Urinary bladder (tissue), 4 donors: ENCODE measurements at places on chromosomes 6 and 20. TPM values are rescaled to one million over a fixed set of nuclear protein-coding genes. Genes with fewer than 3 reads are reported as not detected.

Gene RNF182
- polyA plus RNA-seq: 0.19 TPM

DNA sequence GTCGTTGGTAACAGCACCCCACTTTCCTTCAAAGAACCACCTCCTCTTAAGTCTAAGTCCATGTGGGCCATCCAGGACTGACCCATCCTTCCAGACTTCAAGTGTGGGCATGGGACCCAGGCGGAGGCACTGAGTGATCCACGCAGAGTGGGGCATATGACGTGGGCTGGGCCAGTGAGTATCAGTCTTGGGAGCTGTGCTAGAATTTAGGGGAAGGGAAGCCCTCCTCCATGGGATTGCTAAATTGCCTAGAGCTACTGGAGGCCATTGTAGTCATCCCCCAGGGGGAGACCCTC is 35.3 kb upstream of the KCNB1 start:
- no peak for DNase-seq

DNA sequence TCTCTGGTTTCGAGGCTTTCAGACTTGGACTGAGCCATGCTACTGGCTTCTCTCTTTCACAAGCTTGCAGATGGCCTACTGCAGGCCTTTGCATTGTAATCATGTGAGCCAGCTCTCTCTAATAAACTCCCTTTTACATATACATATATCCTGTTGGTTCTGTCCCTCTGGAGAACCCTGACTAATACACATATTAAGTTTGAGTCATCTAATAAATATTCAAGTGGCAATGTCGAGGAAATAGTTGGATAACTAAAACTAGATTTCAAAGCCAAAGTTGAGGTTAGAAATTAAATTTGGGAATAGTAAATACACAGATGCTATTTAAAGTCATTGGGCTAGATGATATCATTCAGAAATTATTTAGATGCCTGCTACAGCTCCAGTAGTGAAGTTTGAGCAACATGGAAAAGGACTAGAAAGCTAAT is 1343.4 kb downstream of the GRIK2 start:
- no peak for DNase-seq

- DNase-seq: no peak
Observed at GRCh38 chr6:138509371-138509770, 10.1 kb upstream of the NHSL1 start.

DNA sequence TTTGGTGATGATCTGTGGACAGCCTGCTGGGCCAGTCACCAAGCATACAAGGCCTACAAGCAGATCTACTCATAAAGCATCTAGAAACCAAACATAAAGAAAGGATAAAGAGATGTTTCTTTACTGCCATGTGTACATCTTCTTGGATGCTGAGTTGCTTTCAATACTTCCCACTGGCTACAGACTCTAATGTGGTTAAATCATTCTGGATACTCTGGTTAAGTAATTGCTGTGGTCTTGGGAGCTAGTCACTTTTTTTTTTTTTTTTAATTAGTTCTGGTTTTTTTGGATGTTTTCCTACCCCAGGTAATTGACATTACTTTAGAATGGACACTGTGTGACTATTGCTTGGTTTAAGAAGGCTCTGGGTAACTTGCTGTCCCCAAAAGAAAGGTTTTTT is 215.4 kb upstream of the RUNX2 start:
- DNase-seq: no peak

- no peak for DNase-seq
Observed at GRCh38 chr6:142002825-142003405, 129.8 kb upstream of the GJE1 start.

GRCh38 chr20:52983726-52984450 is 11.7 kb downstream of the TSHZ2 start:
- DNase-seq: no peak
